ENCODE measurements at places on chromosomes 2 and 18.
A peak's percentile ranks its signal among the peaks of the same experiment; 100 is the strongest.

DNA sequence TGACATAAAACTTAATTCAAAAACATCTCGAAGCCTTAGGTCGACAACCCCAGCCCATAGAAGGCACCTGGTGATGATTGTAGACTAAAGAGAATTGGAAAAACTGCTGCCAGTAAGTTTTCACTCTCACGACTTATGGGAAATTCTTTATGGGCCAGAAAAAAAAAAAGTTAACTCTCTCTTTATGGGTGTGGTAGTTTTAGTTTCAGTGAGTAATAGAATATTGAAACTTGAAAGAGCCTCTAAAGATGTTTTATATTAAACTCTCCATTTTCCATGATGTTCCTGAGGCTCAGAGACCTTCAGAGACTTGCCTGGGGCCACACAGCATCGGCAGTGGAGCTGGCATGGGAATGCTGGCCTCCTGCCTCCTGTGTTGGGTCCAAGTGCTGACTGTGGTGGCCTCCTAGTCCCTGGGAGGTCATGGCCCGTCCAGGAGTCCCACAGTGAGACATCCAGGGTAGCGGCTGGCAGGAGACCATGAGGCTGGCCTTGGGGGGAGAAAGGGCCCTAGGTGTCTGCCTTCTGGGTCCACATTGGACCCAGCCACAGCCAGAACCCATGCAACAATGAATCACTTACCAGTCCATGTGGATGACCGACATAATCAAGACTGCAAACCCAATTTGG is 158.9 kb downstream of the SEPTIN10 start:
- no peak for DNase-seq

GRCh38 chr2:23037596-23037995 is 347.4 kb upstream of the KLHL29 start:
- DNase-seq, result peak; percentile 99

DNA sequence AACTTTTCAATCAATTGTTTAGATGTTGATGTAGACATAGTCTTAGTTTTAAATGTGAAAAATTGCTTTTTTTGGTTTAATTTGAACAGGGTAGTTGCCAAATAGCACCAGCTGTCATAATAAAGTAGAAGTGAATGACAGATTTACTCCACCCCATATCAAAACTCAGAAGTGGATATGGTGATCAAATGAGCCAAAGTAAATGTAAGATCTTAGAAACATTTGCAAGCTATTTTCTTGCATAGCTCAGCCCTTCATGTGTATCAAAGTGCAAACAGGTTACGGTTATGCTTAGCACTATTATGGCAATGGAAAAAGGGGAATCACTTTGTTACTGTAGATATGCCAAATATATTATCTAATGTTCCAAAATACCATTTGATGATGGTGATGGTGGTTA is 540.9 kb upstream of the NRP2 start:
- DNase-seq, result no peak

GRCh38 chr2:150119819-150120218 is 367.6 kb downstream of the RND3 start:
- DNase-seq, result no peak

DNA sequence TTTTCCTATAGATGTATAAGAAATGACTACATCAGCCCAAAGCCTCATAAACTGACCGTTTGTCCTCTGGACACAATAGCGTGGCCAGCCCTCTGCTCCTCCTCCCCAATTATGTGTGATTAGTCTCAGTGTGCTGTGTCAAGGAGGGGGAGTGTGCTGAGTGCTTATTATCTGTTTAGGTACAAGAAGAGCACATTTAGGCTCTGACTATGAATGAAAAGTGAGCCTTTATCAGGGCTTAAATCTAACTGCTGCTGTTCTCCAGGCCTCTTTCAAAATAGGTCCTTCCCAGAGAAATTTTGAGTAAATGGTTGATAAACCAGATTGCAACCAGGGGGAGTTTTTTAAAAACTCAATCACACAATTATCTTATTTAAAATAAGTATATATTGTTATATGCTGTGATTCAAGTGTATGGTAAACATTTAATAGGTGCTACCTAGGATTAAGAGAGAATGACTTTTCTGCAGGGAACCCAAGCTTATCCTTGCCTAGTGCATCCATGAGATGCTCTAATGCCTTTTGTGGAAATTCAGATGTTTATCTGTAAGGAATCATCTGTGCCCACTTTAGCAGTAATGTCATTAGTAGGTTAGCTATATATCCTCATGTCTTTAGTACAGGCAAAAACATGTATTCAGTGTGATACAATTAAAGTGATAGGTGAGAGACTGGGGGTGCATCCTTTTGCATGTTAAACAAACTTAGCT is 168.7 kb upstream of the SIX3 start:
- DNase-seq, result no peak

DNA sequence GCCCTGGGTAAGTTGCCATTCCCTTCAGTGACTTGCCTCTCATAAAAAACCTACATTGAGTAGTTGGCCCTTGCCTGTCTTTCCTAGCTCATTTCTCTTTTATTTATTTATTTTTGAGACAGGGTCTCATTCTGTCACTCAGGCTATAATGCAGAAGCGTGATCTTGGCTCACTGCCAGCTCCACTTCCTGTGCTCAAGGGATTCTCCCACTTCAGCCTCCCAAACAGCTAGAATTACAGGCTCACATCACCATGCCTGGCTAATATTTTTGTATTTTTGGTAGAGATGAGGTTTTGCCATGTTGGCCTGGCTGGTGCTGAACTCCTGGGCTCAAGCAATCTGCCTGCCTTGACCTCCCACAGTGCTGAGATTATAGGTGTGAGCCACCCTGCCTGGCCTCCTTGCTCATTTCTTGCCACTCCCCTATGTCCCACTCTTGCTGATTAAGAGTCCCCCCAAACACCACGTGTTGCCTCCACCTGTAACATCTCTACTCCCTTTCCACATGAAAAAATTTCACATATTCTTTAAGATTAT is 12.6 kb downstream of the EVA1A start:
- no peak for DNase-seq

DNA sequence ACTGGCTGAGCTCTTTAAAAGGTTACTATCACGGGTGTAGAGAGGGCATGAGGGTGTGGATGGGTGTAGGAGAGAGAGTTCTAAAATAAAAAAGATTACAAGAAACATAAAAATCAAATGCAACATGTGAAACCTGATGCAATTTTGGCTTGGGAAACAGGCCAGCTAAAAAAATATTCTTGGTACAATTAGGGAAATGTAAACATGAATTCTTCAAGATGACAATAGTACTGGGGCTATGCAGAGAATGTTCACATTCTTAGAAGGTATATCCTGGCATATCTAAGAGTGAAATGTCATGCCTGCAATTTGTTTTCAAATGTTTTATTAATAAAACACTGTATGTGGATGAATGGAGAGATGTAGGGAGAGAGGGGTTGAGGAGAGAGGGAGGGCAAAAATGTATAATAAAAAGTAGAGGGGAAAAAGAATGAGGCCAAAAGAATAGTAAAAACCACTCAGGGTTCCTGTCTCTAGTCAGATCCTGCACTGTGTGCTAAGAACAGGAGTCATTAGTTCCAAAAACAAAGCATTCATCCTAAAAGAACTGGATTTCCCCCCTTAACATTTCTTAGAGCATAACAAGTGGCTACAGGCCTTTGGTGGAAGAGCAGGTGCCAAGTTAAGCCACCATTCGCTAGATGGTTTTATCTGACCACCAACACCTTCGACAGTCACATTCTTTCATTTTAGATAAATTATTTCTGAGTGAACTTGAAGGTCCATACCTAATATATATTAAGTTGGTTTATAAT is 77.3 kb downstream of the LPIN2 start:
- DNase-seq, result no peak

DNA sequence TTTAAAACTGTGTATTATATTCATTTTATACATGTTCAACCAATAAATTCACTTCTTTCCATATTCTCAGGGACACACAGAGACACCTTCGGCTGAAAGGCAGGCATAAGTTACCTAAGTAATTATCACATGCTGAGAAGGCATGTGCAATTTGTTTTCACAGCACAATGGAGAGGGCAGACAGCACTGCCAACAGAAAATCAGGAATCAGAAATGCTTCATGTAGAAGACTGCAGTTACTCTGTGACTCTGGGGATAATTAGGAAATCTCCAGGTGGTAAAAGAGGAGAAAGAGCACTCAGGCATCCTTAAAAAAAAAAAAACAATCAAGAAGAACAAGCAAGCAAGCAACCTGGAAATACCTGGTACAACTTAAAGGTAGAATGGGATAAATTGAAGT is 49.3 kb downstream of the DSEL start:
- DNase-seq, result no peak

DNA sequence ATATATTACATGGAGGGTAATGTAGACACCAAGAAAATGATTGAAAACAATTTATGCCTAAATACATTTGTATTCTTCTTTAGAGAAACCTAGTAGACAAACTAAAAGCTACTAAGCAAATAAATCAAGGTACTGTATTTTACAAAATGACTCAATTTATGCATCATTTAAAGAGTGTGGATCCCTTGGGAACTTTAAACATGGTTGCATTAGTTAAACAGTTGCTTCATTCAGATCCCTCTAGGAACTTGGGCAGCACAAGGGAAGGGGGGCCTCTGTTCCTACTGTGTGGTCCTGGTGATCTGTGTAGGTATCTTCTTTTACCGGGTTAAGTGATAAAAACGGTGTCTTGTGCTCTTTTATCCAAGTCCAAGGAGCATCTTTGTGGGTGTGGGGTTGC is 31.5 kb upstream of the ATP8B1 start:
- DNase-seq, result no peak

GRCh38 chr2:1693723-1694122 is 50.6 kb downstream of the PXDN start:
- no peak for DNase-seq

- no peak for DNase-seq
These were observed 222.6 kb downstream of the ZNF407 start for GRCh38 chr18:74820160-74820780.

DNA sequence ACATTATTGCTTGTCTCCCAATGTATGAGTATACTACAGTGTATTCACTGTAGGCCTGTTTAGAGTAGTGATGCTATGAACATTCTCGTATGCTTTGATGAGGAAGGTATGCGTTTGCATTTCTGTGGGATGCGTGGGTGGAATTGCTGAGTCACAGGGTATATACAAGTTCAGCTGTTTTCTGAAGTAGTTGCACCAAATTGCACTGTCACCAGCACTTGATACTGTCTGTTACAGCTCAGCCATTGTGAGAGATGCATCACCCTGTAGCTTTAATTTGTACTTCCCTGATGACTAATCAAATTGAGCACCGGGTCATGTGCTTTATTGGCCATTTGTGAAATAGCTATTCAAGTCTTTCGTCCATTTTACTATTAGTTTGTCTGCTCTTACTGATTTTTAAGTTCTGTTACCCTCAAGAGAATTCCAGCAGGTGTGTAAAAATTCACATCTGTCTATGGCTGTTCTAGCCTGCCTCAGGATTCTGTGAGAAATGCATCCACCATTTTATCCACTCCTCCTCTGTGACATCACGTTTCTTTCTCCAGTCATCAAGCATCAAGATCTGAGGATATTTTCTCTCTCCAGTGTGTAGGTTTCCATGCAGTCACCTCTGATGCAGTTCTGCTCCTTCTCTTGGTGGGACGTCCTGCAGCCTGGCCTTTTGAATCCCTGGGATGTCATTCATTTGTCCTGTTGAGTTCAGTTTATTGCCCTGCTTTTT is 72.5 kb downstream of the DGKD start:
- no peak for DNase-seq

GRCh38 chr2:54030396-54030741 is 59.6 kb upstream of the PSME4 start:
- no peak for DNase-seq

Measured in pons (tissue), 1 donor.